ENCODE measurements at places on chromosomes 5 and 9. TPM values are rescaled to one million over a fixed set of nuclear protein-coding genes. Genes with fewer than 3 reads are reported as not detected.
A peak's percentile ranks its signal among the peaks of the same experiment; 100 is the strongest.

Gene IL33
- total RNA-seq = not detected

Gene SLIT3
- total RNA-seq = under 0.01 TPM

Gene MOB3B
- 0.54 TPM for total RNA-seq

Gene EGFLAM
- total RNA-seq = under 0.01 TPM

Gene ZNF883
- total RNA-seq = 1.1 TPM

Gene LECT2
- total RNA-seq = not detected

Gene RAI14
- total RNA-seq = 0.54 TPM

Gene POLR1E
- 23.4 TPM for total RNA-seq

Gene TMC1
- not detected for total RNA-seq

Gene ROR2
- 0.27 TPM for total RNA-seq

DNA sequence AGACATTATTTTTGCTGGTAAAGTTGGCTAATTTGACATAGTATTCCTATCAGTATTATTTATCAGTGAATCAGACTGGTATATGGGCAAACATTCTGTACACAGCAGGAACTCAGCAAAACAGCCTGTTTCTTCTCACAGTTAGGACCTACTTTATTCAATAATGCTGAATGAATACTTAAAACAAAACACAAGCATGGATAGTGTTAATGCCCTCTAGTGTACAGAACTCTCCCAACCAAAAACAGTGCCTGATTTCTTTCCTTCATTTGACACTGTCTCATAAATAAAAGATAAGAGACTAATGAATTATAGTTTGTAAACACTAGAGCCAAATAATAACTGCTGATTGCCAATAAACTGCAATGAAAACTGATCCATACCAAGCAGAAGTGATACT lies 1113.3 kb downstream of the PTPRD start:
- DNase-seq = no peak

DNA sequence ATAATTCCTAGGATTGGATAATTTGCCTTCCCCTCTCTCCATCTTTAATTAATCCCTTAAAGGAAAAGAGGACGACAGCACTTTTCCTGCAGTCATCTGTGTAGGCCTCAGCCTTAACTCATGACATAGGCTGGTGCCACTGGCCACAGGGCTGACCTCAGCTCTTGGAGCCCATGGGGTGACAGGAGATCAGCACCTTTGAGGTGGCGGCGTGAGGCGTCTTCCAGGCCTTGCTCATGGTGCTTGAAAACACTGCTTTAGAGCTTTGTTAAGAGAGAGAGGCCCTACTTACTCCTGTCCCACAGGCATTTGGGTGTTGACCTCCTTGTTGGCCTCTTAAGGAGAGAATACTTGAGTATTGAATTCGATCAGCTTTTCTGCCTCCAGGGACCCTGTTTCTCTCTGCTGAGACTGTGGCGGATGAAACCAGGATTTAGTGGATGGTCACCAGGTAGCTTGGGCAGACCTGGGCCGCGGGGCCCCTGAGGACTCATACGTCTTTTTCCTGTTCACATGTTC lies 23.4 kb downstream of the TENT4A start:
- DNase-seq = no peak

DNA sequence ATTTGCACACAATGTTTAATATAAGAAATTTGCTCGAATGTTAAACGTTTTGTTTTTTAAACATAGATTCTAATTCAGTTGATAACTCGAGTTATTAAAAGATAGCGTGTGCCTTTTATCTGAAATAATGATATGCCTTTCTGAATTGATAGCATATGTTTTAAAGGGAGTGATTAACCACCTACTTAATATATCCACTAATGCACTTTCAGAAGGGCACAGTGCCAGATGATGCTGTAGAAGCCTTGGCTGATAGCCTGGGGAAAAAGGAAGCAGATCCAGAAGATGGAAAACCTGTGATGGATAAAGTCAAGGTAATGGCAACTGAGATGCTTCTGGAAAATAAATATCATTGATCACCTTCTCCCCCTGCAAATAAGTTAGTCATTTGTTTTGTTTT lies 53.9 kb downstream of the ERAP1 start:
- DNase-seq = no peak

DNA sequence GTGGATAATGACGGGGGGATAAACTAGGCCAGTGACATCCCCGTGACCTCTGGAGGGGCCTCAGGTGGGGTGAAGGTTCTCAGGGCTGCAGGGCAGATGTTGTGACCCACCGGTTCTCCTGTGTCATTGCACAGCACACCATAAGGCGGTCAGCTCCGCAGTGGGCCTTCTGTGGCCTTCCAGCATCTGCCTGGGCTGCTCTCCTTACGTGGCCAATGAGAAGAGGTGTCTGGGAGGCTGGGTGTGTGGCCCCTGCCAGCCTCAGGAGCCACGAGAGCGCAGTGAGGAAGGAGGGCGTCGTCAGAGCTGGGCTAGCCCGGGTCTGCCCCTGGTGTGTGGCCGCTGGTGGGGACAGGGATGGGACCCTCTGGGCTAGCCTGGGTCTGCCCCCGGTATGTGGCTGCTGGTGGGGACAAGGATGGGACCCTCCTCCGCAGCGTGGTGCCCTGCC lies 48.7 kb downstream of the COL5A1 start:
- no peak for DNase-seq

- no peak for DNase-seq
These were observed 333.6 kb downstream of the PIK3R1 start for GRCh38 chr5:68548959-68549676.

DNA sequence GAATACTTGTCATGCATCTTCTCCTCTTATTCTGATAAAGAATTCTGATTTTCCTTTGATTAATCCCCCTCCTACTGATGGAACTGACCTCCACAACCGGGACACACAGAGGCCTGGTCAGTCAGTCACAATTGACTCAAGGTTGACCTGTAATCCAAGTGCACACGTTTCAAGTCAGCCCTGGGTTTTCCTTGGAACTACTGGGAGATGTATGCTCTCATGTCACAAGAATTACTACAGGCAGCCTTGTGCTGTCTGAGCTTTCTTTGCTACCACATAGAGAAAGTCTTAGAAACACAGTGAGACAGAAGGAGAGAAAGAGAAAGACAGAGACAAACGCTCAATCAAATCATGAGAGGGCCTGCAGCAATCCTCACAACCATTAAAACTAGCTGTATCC lies 345.8 kb downstream of the PDE4D start:
- no peak for DNase-seq

DNA sequence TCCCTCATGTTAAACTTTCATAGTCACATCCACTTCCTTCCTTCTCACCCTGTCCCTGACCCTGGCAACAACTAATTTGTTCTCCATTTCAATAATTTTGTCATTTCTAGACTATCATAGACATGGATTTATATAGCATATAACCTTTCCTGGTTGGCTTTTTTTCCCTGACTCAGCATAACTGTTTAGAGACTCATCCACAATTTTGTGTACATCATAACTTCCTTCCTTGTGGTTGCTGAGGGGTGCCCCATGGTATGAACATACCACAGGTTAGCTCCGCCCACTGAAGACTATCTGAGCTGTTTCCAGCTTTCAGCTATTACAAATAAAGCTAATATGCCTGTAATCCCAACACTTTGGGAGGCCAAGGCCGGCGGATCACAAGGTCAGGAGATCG lies 137.3 kb downstream of the PHF2 start:
- no peak for DNase-seq

DNA sequence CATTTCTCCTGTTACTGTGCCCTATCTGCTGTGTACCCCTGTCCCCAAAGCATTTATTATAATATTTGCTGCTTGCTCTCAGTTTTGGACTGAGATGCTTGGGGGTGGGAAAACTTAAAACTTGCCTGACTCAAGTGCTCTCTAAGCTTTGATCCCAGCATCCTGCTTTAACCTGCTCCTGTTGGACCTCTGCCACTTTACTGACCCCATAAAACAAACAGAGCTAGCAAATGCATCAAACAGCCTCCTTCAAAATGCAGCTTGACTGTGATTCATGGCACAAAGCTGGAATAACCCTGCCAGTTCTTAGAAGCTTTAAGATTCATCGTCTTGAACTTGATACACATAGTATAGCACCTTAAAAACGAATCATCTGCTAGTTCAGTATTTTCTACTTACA lies 212.5 kb downstream of the DEPDC1B start:
- DNase-seq = no peak

- no peak for DNase-seq
These were observed 57.3 kb upstream of the RPL26L1 start for GRCh38 chr5:172901788-172902496.

DNA sequence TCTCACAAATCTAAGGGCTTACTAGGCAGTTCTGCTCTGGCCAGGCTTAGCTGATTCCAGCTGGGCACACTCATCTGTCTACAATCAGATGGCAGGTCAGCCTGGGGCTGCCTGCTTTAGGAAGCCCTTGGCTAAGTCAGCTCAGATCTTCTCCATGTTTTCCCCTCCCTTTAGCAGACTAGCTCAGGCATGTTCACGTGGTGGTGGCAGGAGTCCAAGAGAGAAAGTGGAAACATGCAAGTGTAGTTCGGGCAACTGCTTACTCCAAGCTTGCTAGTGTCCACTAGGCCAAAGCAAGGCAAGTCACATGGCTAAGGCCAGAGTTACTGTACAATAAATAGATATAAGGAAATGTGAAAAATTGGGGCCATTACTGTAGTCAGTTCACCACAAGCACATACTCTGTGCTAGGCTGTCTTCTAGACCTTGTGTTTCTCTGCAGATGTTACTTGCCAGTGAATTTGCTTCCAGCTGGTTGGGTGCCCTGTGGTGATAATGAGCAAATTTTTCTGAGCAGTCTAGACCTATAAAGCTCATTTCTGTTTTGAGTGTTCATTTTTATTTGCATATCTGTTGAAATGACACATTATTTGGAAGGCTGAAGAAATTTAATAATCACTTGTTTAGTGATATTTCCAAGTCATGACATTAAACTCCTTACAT lies 38.3 kb downstream of the RECK start:
- DNase-seq = no peak

GRCh38 chr9:129284607-129285291 lies 106.7 kb upstream of the IER5L start:
- no peak for DNase-seq

DNA sequence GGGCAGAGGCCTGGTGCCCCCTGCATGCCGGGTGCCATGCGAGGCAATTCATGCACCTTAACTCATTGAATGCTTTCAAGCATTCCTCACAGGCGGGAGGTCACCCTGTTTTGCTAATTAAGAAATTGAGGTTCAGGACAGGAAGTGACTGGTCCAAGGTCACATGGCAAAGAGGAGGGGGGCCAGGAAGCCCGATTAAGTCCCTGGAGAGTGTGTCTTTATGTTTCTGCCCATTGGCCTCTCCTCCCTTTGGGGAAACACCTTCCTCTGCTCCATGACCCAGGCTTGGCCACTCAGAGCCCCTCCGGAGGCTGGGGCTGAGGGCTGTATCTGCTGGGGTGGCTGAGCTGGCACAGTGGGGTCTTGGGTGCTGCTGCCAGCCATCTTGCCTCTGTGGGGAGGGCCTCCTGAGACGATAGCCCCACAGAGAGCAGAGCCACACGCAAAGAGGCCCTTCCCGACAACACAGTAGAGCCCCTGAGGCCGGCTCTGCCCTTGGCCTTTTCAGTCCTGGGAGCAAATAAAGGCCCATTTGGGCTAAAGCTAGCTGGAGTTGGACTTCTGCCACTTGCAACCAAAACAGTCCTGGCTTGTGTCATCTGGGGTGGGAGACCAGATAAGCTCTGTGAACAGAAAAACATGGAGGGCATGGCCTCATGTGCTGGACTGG lies 90.8 kb upstream of the NEURL1B start:
- no peak for DNase-seq

DNA sequence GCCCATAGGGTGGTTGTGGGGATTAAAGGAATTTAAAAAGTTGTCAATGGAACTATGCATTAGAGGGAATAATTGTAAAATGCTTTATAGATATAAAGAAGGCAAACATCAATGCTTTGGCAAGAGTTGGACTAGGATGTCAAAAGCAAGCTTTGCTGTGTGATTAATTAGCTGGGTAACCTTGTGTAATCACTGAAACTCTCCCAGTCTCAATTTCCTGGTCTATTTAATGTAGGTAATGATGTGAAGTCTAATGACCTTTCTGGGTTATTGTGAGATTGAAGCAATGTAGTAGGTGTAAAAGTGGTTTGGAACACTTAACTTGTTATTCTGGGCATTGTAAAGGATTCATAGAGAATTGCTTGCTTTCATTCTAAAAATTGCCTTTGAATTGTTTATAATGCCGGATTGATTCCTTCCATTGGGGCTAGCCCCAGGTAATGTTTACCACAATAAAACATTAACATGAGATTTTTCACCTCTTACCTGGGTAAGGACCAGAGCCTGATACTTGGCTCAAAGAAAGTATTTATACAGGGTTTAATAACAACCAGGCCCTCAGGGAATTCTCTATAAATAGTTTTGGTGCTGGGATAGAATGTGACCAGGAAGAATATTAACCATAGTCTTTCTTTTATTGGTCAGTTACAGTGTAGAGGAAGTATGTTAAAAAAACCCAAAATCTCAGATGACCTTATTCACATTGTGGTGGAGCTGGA lies 30.0 kb upstream of the CLINT1 start:
- DNase-seq = no peak

- no peak for DNase-seq
These were observed 219.8 kb downstream of the ACTL7B start for GRCh38 chr9:108636013-108636412.

- DNase-seq = peak; percentile 75
These were observed 13.2 kb upstream of the AQP7 start for GRCh38 chr9:33415501-33416038.

GRCh38 chr5:96933764-96934707 lies 1.8 kb upstream of the LNPEP start:
- no peak for DNase-seq

- no peak for DNase-seq
These were observed 66.8 kb downstream of the SLC38A9 start for GRCh38 chr5:55645304-55645703.

DNA sequence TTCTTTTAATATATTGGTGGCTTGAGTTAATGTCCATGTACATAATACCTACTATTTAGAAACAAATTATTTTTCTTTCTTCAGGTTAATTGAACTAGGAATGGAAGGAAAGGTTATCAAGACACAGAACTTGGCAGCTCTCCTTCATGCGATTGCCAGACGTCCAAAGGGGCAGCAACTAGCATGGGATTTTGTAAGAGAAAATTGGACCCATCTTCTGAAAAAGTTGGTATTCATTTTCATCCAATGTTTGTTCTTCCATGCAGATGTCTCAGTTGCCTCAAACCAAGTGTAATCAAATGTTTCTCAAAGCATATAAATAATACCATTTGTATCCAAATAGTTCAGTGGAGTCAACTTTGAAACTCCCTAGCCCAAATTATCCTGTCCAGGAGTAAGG lies 22.6 kb upstream of the LNPEP start:
- no peak for DNase-seq

DNA sequence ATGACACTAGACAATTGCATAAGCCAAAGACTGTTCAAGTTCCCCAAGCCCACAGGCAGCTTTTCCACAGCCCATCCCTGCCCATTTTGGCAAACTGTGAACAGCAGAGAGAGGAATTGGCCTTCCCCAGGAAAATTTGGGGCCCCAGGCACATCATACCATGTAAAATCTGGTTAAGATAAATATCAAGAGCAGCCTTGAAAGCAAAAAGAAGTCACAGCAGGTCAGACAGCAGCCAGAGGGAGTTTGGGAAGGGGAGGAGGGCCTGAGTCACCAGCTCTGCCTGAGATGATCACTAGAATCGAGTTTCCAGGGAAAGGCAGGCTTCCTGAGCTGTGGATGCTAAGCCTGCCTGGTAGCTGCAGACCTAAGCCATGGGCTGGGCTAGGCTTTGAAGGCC lies 179.2 kb downstream of the RFK start:
- no peak for DNase-seq

- DNase-seq = no peak
These were observed 67.6 kb downstream of the MEIKIN start for GRCh38 chr5:131877873-131878272.
